Activated T-cell treated with anti-CD3 and anti-CD28 coated beads for 1 hour (primary cell): ENCODE measurements at places on chromosomes 4 and X.

DNA sequence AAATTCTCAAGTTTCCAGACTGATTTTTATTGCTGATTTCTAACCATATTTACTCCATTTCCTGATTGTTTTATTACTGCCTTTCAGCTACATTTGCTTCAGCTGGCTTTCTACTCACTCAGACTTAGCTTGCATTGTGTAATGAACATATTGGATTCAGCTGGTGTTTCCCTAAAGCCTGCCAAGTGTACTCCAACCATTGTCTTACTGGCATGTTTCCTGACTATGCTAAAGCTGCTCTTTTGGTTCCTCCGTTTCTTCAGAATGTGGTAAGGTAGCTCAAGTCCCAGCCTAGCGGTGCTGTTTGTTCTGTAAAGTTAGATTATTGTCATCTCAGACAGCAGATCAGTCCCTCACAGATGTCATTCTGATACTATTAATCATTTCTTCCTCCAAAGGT, 53.1 kb upstream of the GLRA2 start:
- DNase-seq: no peak

GRCh38 chrX:149652232-149652981, 20.8 kb upstream of the TMEM185A start:
- no peak for DNase-seq

GRCh38 chr4:16450724-16451123, 224.5 kb upstream of the TAPT1 start:
- no peak for DNase-seq

DNA sequence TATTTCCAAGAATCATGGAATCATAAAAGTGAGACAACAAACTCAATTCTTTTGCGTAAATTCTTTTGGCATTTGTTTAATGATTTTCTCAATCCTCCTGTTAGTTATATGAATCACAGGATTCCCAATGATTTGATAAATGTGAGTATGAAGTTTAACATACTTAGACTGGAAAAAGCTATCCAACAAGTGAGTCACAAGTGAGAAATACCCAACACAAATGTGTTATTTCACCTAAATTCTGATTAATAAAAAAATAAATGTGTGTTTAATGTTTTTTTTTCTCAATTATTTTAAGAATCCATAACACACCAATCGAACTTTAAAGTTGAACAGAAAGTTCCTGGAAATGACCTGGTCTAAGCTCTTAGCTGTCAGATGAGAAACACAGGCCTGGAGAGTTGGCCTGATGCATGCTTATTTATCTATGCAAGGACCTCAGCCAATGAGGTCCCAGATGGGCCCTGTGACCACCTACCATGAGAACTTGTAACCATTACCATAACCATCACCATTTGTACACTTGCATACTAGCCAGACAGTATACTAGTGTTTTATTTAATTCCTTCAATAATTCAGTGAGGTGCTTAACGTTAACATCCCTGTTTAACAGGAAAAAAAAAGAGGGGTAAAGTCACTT, 386.7 kb downstream of the SPRY1 start:
- DNase-seq: no peak

DNA sequence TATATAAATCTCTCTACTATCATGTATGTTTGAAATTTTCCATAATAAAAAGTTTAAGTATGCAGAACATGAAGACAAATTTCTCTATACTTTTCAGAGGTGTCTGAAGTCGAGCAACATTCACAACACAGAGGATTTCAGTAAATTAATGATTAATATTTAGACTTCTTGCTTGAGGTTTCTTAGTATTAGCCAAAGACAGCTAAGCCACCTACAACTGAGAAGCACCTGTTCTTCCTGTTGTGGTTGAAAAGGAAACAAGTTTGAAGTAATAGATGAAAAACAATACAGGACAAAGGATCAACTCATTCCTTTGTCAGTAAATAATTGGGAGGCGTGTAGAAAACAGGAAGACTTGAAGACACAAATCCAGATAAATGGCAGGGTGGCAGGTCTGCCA, 21.1 kb downstream of the SCML1 start:
- DNase-seq: no peak

DNA sequence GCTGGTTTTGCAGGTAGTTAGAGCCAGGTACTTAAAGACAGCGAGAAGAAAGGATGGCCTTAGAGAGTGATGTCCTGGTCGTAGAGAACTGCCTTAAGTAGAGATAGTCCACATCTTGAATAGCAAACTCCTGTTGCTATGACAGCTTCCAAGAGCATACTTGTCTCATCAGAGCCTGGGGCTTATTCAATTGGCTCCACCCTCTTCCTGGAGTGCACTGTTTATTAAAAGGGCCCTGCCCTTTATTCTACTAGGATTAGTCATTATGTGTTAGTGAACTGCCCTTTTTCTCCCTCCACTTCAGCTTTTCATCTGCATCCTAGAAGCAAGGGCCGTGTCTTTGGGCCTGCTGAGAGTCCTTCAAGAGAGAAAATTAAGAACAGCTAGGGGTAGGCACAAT, 94.5 kb upstream of the EOLA2 start:
- DNase-seq: no peak

DNA sequence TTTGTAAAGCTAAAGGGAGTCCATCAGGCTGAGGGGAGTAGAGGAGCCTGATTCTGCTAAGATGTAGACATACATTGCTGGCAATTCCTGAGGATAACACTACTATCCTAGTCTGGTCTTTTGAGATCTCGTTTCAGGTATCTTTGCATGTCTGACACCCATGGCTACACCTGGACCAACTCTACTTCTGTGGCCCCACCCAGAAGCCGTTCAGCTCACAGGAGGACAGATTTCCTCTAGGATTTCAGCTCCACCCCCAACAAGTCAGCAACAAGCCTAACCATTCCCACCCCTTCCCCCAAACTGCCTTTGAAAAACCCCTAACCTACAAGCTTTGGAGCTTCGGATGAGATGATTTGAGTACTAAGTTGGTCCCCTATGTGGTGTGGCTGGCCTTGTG, 848.2 kb downstream of the NLGN4X start:
- no peak for DNase-seq
